ENCODE measurements at places on chromosomes 2 and 18.

- no peak for DNase-seq
Observed at GRCh38 chr2:218748741-218749441, 33.1 kb upstream of the CYP27A1 start.

DNA sequence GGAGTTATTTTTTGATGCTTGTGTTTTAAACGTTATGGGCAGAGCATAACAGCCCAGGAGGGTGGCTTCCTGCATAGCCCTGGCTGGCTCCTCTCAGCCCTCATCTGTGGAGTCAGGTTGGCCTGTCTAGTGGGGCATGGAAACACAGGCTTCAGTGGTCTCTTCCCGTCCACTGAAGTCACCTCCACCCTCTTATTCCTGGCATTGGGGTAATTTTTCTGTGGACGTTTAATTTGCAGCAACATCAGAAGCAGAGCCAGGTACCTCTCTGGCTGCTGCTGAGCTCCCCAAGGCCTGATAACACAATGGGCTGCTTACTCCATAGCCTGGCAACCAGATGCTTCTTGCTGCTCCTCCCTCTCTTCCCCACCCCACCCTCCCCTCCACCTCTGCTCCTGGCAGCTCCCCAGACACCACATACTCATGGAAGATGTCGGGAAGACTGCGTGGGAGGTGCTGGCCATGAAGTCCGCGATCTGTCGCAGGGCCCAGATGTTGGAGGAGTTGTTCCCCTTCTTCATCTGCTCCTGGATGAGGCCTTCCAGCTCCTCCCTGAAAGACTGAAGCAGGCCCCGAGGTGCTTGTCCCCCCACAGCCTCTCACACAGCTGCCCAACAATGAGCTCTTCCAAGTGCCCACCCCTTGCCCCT, 64.0 kb downstream of the ADD2 start:
- no peak for DNase-seq

GRCh38 chr2:27150639-27151230, 1.9 kb downstream of the TCF23 start:
- no peak for DNase-seq

DNA sequence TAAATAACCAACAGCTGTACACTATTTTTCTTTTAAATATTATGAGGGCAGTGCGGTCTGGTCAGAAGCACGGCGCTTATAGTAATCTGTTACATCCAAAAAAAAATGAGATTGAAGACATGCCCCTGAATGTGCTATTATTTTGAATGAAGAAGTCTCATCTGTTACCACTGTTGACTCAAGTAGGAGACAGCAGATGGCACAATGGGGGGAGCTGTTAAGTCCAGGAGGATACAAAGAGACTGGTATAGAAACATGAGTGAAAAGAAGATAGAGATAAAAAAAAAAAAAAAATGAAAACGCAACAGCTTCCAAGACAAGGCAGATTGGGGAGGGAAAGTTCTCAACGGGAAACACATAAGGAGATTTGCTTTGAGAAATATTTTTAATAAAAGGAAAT, 425.5 kb upstream of the PKDCC start:
- no peak for DNase-seq

DNA sequence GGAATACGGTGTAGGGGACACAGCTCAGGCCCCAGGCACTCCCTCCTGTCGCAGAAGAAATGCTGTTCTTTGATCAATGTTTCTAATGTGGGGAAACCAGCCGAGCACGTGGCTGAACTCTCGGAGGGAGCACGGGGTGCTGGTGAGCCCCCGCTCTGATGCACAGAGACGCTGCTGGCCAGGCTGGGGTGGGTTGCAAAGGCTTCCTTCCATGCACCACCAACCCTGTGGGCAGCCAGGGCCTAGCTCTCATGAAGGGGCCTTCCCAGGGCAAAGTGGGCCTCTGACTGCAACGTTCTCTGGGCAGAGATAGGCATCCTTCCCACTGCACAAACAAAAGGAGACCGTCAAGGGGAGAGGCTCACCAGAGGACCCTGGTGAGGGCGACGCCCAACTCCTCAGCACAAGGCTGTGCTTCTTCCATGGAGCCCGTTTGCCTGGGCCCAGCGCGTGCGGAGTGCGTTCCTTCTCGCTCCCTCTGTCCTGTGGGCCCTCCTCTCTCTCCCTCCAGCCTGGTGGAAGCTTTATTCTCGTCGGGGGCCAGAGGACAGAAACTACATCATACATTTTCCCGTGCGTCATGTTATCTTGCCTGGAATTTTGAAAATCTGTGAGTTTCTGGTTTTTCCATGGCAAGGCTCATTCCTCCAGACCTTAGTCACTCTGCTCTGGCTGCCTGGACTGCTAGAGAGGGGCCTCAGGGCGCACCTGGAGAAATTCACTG, 61.1 kb upstream of the SP3 start:
- DNase-seq = no peak

- DNase-seq = no peak
Observed at GRCh38 chr2:63001576-63001975, 49.1 kb upstream of the OTX1 start.

DNA sequence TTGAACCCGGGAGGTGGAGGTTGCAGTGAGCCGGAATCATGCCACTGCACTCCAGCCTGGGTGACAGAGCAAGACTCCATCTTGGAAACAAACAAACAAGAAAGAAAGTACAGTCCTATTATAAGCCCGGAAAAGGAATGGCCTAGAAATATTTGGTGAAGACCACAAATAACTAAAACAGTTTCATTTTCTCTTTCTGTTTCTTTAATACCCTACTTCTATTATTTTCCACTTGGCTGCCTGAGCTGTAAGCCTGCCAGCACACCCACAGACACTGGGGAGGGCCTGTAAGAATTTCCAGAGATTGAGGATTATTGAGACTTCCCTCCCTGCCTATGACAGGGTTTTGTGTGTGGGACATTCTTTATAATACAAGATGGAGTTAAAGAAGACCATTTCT, 188.0 kb upstream of the DCC start:
- no peak for DNase-seq

DNA sequence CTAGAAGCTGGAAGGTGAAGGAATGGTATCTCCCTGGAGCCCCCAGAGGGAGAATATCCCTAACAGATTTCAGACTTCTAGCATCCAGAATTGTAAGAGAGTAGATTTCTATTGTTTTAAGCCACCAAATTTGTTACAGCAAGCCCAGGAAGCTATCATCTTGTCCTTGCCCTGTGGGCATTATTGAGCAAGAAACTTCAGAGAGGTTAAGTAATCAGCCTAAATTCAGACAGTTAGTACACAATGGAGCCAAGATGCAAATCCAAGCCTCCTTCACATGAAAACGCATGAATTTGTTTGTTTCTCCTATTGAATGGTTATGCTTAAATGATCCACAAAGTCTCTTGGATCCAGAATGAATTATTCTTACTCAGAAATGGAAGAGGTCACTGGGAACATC, 55.2 kb upstream of the TRIB2 start:
- DNase-seq = no peak

GRCh38 chr2:107809835-107810234, 16.9 kb upstream of the RGPD4 start:
- no peak for DNase-seq

DNA sequence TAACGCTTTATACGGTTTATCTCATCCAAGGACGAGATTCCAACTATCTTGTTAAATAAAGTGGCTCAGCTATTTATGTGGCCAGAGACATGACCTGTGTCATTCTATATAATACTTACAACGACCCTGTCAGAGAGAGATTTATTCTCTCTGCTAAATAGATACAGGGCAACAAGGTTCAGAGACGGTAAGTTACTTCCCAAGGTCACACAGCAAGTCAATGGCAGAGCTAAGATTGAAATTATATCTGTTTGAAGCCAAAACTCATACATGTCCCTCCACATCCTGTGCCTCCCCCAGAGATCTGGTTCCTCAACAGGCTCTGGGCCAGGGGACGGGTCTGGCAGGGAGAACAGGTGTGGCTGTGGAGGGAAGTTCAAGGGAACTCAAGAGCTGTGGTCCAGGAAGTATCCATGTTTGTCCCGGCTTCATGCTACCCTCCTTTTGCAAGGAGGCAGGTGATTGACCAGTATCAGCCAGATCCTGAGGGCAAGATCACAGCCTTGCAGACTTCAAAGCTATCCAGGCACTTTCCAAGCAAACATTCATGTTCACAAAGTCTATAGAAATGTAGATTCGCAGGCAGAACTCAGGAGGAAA, 99.8 kb downstream of the CAPN13 start:
- no peak for DNase-seq

GRCh38 chr2:36477746-36478145, 120.2 kb downstream of the FEZ2 start:
- no peak for DNase-seq

DNA sequence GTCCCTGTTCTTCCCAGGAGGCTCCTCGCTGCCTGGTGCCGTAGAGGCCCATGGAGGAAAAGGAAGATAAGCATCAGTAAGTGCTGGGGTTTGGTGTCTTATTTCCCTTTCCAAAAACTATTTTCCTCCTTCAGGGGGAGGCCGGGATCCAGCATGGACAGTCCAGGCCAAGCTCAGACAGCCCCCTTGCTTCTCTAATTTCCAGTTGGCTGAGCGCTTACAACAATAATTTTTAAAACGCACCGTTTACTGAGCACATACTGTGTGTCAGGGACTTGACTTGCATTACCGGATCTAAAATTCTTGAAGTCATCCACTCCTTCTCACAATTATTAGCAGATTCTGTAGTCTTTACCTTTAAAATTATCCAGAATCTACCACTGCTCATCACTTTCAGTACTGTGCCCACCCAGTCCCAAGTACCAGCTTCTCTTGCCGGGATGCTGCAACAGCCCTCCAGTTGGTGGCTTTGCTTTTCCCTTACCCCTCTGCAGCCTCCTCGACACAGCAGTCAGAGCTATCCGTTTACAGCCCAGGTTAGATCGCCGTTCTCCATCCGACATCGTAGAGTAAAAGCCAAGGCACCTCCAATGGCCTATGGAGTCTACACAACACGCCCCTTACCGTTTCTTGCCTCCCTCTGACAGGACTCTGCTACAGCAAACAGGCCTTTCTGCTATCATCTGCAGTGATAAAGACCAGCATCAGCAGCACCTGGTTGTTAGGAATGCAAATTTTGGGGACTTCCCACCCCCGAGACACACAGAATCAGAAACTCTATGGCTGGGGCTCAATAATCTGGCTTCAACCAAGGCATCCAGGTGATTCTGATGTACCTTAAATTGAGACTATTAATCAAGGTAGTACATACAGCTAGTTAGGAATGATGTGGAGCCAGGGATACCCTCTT, 75.2 kb upstream of the TSPYL6 start:
- DNase-seq = no peak

DNA sequence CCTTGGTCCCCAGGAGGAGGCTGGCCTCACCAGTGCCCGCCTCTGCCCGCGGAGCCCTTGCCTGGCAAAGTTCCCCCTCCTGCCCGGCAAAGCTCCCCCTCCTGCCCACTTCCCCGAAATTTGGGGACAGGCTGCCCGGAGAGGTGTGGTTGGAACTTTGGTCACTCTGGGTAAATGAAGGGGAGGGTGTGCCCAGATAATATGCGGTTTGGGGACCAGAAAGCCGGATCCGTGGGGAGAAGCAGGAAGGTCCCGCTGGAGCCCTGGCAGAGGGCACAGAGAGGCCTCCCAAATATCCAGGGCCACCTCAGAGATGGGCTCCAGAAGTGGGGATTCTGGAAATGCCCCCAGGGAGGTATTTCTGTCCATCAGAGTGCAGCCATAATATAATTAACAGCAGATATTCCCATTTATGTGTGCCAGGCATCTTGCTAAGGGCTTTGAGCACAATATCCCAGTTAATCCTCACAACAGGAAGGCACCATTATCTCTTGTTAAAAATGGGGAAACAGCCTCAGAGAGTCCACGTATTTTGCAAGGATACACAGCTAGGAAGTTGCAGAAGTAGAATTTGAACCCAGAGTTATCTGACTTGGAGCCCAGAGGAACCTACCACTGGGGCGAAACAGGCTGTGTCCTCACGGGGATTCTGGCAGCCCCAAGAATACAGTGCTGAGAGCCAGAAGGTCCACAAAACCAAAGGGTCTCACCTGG, 914 bp downstream of the STEAP3 start:
- DNase-seq = no peak

- no peak for DNase-seq
Observed at GRCh38 chr2:75525434-75526310, 35.1 kb downstream of the EVA1A start.

- no peak for DNase-seq
Observed at GRCh38 chr18:76255070-76255683, 239.9 kb downstream of the ZNF516 start.

- no peak for DNase-seq
Observed at GRCh38 chr2:201313362-201313761, 43.8 kb downstream of the FLACC1 start.

DNA sequence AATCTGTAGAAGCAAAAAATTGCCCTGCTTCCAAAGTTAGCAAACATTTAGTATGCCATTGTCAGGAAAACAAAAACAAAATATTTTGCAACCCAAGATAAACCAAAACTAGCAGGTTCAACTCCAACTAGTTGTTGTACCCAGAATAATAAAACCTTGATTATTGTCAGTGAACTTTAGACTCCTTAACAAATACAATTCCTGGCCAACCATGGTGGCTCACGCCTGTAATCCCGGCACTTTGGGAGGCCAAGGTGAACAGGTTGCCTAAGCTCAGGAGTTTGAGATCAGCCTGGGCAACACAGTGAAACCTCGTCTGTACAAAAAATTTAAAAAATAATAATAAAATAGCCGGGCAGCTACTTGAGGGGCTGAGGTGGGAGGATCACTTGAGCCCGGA, 87.5 kb upstream of the MSH2 start:
- DNase-seq = no peak

DNA sequence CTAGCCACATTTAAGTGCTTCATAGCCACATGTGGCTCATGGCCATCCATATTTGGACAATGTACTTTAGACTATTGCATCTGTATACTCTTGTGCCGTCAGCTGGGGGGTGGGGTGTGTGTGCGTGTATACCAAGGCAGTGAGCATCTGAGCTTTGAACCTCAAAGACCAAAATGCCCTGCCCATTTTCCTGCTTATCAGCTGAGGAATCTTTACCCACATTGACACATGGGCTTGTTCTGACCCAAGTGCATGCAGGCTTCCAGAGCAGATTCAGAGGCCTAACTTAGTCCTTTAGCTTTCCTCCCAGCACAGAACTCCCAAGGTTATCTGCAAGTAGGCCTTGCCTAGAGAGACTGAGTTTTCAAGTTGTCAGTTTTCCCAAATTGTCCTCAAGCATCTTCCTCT, 11.1 kb upstream of the MOCOS start:
- no peak for DNase-seq

- DNase-seq = no peak
Observed at GRCh38 chr18:10898417-10898974, 250.9 kb downstream of the PIEZO2 start.
